Activated CD8-positive, alpha-beta memory T cell treated with anti-CD3 and anti-CD28 coated beads for 24 hours (primary cell): ENCODE measurements at places on chromosomes 12 and 14.

DNA sequence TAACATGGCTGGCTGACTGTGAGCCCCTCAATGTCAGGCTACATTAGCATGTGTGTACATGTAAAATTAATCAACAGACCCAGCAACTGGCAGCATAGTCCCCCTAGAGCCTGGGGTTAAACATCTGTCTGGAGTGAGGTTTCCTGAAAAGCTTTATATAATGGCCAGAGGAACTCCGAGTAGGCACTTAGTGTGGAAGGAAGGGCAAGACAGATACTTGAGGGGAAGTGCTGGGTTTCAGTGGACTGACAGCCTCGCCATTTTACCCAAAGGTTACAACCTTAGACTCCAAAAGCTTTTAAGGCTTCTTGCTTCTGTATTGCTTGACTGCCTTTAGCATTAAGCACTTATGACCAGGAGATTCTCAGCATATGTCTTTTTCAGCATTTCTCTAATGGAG, 430.8 kb downstream of the FLRT2 start:
- DNase-seq = no peak

DNA sequence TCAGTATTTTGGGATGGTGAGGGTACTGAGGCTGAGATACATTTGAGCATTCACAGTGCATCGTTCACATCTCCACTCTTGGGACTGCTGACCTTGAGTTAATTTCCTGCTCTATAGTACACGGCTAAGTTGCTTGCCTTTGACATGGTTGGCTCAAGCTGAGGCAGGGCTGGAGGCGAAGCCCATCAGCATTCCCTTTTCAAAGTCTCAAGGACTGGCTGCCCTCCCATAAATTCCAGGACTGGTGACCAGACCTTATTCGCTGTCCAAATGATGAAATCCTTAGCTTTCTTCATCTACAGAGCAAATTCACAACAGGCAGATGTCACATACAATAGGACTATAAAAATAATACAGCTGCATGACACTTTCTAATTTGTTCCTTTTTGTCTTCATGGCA, 85.9 kb downstream of the SSPN start:
- DNase-seq = no peak

DNA sequence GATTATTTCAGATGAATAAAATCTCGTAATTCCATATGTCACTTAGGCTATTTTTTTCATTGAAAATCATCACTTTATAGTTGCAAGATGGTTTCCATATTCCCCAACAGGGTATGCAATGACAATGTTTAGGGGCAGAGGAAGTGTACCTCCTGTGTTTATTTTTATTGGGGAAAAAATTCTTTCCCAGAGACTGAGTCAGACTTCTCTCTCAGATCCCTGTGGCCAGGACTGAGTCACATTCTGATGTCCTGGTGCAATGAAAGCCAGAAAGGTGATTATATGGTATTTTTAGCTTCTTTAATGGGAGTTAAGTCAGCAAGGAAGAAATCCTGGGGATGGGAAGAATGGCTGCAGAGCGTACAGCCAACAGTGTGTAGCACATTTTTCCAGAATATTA, 196.9 kb upstream of the ALG10 start:
- no peak for DNase-seq

DNA sequence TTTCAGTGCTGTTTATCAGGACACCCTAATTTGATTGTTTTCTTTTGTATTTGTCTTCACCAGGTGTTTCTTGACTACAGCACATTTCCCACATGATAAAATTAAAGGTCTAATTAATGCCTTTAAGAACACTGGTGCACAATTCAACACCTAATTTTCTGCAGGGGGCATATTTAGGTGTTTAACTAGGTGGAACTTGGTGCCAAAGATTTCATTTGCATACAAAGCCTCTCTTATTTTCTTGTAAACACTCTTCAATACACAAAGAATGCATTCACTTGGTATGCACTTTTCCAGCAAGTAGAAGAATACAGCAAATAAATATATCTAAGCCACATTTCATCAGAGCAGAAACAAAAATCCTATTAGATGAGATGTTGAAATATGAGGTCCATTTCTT, 646.2 kb upstream of the FOXG1 start:
- DNase-seq = no peak

- DNase-seq = no peak
Measured at GRCh38 chr12:27331291-27331926, 1.2 kb upstream of the BMAL2 start.

DNA sequence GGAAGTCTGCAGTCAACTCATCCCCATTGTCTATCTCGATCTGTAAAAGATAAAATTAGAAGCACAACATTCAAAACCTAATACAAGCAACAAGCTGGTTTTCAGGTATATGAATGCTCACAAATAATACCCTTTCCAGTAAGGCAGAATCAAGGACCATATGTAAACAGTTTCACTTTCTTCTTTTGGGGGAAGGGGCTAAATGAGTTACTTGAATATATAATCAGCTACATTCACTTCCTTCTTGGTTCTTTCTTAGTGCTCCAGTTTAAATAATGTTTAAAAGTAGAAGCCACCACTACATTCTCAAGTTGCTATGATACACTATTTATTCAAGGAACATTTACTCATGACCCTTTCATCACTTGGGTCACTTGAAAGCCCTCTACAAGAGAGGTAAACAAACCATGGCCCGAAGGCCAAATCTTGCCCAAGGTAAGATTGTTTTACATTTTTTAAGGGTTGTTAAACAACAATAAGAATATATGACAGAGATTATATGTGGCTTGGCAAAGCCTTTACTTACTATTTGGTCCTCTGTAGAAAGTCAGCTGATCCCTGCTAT, 10.3 kb downstream of the TWF1 start:
- no peak for DNase-seq

DNA sequence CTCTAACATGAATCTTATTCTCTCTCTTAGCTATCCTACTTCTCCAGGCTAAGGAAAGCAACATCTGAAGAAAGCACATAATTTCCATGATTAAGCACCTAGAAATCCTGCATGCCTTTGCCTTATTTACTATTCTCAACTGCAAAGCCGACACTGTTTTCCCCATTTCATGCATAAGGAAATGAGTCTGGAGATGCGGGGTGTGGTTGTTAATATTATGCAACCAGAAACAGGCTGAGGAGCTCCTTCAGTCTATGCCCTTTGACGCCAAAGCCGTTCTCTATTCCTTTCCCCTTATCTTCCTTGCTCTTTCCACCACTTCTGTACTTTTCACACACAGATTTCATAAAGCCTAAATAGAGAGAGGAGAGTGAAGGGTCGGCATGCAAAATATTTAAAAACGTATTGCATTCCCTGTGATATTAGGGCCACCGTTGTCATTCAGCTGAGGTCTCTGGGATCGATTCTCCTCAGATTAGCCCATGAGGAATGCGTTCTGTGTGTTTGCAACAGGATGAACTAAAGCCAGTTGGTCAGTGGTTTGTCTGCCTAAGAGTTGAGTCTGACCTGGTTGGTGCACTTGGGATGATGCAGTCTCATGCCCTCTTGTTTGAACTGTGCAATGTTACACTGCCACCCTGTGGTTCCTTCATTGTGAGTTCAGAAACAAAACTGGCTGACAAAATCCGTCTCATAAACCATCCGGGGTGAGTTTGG, 53.1 kb upstream of the PLEKHG7 start:
- peak; percentile 68 for DNase-seq

DNA sequence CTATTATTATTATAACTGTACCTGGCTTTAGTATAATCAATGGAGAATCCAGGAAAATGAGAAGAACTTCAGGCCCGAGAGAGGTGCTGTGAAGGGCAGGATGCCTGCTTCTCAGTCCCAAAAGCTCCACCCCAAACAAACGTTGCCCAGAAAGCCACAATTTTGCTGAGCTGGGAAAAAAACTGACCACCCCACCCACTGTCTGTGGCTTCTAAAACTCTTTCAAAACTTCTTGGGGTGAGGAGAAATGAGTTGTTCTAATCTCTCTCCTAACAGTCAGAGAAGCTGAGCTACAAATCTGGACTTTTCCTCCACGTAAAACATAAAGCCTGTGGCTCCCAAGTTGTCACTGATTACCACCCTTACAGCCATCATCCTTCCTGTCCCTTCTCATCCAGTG, 13.4 kb downstream of the VDR start:
- no peak for DNase-seq

DNA sequence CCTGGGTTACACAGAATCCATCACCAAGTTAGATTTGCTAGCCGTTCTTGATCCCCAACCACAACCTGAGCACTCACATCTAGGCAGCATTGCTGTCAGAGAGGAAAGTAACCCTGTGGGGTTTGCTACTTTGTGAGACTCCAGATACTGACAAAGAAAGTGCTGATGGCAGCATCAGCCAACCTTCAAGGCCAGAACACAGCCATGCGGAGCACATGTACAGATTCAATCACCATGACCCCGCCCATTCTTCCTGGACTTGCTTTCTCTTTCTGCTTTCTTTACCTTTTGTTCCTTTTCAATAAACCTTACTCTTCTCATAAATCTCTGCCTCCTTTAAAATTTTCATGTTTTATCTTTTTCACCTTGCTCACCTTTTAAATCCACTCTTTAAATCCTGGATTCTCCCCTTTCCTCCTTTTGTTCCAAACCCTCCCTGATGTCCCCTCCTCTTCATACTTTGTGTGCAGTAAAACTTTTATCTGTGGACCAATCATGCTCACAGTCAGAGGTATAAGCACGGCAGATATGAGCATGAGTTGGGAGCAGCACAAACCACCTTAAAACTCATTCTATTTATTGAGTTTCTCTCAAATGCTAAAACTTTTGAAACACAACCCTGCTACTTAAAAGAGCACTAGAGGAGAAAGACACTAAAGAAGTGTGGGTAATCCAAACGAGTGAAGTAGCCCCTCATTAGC, 21.9 kb upstream of the CERS5 start:
- DNase-seq = no peak

- no peak for DNase-seq
Measured at GRCh38 chr12:83451189-83451588, 764.5 kb downstream of the TMTC2 start.

DNA sequence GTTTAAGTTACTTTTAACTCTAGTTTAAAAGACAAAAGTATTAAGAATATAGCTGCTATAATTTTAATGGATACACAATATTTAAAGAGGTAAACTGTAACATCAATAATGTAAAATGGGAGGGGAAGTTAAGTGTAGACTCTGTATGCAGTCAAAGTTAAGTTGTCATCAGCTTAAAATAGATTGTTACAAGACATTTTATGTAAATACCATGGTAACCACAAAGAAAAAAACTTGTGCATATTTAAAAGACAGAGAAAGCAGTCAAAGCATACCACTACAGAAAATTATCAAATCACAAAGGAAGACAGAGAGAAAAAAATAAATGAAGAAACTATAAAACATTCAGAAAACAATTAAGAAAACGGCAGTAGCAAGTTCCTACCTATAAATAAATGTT, 73.3 kb downstream of the CEP128 start:
- no peak for DNase-seq

- DNase-seq = no peak
Measured at GRCh38 chr12:122743895-122744525, 8.6 kb upstream of the DENR start.

DNA sequence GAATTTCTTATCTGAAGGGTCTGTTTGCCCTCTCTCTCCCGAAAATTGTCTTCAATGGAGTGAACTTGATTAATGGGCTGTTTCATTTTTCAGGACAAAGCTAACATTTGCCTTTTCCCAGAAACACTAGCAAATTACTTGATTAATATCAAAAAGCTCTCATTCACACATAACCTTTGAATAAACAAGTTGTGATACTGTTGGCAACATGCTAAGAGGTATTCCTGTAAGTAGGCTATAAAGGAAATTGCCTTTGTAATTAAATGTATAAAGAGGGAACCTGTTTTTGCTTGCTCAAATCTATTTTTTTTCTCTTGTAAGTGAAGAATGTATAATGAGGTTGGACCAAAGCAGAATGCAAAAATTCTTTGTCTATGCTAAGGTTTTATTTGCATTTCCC, 457.2 kb downstream of the TMTC2 start:
- no peak for DNase-seq

- DNase-seq = no peak
Measured at GRCh38 chr12:73991138-73991537, 546.5 kb upstream of the ATXN7L3B start.

DNA sequence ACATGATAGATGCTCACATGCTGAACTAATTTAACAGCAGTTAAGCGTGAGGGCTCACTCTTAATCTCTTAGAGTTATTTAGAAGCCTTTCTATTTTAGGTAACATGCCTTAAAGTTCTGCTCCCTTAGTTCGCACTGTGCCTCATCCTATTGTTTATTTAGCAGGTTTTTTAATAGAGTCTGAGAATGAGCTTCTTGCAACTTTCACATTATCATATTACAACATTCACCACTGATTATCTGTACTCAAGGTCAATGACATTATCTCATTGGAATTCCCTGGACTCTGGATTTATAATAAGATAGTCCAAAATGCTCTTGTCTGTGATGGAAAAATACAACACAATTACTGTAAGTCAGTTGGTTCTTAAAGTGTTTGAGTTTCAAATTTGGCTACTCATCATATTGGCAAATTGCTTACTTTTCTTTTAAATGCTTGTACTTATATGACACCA, 183.6 kb upstream of the SLC38A2 start:
- DNase-seq = no peak

DNA sequence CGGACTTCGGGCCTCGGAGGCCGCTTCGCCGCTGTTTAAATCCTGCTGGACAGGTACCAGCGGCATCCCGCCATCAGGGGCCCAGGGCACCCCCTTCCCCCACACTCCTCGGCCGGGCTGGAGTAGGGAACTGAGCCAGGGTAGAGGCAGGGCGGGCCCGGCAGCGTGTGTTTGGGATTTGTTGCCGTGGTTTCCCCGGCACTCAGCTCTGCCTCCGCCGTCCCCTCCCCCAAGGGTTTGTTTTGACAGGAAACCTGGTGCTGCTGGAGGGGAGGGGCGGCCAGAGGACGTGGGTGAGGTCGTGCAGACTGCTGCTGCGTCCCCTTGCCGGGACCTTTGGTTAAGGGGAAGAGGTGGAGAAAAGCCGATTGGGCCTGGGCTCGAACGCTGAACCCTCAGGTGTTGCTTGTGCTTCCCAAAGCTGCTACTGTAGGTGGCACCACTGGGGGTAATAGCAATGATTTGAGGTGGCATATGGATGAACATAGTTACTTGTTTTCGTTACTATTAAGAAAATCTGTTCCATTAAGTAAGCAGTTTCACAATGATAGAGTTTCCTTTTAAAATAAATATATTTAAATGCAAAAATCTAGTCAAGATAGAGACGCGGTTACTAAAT, 778 bp downstream of the TCP11L2 start:
- DNase-seq = peak; percentile 85

- DNase-seq = no peak
Measured at GRCh38 chr14:33134975-33135374, 196.3 kb downstream of the NPAS3 start.

- DNase-seq = no peak
Measured at GRCh38 chr14:95395098-95395737, 75.5 kb upstream of the CLMN start.

GRCh38 chr12:108935159-108935763, 55.4 kb downstream of the DAO start:
- DNase-seq = no peak

- no peak for DNase-seq
Measured at GRCh38 chr12:48237162-48237561, 34.1 kb upstream of the OR10AD1 start.

DNA sequence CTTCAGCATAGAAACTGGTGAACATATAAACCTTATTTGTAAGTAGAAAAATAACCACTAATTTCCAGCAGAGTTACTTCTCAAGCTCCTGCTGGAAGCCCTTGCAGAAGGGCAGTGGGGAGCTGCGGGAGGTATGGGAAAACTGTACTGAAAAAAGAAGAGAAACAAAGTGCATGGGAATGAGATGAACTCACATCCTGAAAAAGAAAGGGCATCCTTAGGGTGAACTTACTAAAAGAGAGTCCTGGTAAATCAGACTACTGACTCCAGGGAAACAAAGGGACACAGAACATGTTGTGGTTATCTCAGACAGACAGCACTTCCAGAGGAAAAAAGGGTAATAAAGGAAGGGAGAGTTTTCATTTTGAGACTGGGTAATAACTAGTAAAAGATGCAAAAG, 515.1 kb downstream of the RPL10L start:
- DNase-seq = no peak
